NCI-H1694 (cell line): ENCODE measurements at places on chromosomes 5 and 9.
A peak's percentile ranks its signal among the peaks of the same experiment; 100 is the strongest.

DNA sequence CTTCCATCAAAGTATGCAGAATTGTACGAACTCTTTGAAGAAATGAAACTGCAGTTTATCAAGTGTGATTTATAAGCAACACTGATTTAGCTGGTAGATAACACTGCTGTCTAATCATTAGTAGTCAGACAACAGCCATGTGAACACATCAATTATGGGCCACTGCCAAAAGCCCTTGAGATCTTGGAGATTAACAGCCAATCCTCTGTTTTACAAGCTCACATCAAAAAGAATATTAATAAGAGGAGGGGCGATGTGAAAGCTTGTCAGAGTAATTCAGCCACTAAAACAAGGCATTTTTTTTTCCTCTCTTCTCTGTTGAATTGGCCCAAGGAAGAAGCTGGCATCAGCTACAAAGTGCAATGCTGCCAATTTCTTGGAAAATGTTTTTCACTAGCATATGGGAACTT, 28.1 kb downstream of the ZNF608 start:
- DNase-seq: peak; percentile 52

DNA sequence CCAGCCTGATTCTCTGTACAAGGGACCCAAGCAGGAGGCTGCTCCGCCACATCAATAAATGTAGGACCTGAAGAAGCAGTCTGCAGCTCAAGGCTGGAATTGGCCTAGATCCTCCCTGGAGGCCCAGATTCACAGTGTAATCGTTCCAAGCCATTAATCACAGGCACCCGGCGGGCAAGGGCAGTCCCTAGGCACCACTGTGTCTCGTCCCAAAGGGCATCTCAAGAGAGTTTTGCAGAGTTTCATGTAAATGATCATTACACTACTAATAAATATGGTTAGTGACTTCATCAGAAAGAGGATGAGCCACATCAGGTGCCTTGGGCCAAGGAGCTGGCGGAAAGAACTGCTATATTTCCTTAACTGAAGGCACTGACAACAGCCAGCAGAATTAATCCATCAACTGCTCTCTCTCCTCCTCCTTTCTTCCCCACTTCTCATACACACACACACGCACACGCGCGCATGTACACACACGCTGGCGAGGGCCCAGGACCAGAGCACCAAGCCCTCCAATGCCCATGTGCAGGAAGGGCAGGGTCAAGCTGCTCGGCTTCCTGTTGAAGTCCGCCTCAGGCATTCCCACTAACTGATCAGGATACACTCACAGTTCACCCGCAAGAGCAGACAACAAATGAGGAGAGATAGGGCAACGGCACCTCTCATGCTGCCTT, 33.9 kb downstream of the GNAQ start:
- no peak for DNase-seq

- DNase-seq: no peak
Measured at GRCh38 chr9:136604823-136605525, 57.7 kb upstream of the EGFL7 start.

- DNase-seq: no peak
Measured at GRCh38 chr5:18800293-18801025, 1166.2 kb downstream of the TAF11L14 start.

- no peak for DNase-seq
Measured at GRCh38 chr5:90558344-90559192, at the start of gene ADGRV1. TSS of gene ADGRV1 (plus strand) at chr5:90558797. CDS start at chr5:90558896, 99 bp downstream.

DNA sequence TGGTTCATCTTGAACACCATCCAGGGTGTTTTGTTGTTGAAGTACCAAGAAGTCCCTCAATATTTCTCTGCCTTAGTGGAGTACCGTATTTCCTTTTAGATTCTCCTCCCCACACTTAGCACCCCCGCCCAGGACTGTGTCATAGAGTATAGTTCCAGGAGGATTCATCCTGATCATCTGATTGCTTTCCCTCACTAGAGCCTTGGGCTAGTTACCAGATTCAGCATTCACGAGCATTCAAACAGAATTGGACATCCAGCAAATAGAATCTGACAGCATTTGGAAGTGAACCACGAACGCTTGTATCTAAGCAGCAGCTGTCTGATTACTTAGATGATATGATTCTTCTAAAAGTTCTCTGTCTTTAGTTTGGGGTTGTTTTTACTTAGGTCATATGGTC, 248.1 kb upstream of the TAS2R1 start:
- DNase-seq: no peak
